Activated CD4-positive, alpha-beta T cell treated with anti-CD3 and anti-CD28 coated beads, Interleukin-2, Interleukin-6, amounts not matched to agents 100 ng/mL and 50 ng/mL, durations not matched to agents 16 hours and 8 hours (primary cell): ENCODE measurements at places on chromosomes 5 and 9.

DNA sequence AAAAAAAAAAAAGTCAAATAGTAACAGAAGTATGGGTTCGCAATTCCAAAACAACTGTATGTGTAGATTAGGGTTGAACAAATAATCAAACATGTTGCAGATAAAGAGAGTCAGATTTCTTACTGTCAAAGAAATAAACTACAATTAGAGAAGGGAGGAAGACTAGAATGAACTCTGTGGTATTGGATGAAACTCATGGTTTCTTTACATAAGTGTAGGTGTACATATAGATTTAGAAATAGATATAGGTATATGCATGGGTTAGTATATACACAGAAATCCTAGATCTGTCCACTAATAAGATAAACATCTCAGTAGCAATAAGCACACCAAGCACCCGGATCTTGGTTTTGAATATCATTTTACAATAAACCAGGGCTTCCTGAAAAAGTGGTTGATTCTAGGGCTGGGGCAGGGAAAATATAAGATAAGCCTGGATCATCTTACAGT, 21.3 kb downstream of the DTWD2 start:
- no peak for DNase-seq

DNA sequence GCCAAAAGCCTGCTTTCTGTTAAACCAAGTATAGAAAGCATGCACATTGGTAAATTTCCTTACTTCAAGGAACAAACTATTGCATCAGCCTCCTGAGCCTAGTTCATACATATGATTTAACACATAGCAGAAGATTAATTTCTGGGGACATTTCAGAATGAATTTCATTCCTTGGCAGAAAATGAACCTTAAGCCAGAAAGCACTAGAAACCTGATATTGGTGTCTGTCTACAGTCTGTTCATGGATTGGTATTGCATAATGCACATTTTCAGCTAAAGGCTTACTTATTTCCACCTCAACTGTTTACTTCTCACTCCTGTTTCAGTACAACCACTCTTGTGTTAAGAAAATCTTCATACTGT, 1471.8 kb upstream of the NUDT12 start:
- no peak for DNase-seq

- no peak for DNase-seq
These were observed 112.4 kb upstream of the RAI14 start for GRCh38 chr5:34543687-34544086.

- DNase-seq, result no peak
These were observed 2.3 kb downstream of the SLC22A4 start for GRCh38 chr5:132296412-132297016.

GRCh38 chr5:74143721-74144330, 496.7 kb downstream of the ENC1 start:
- no peak for DNase-seq

DNA sequence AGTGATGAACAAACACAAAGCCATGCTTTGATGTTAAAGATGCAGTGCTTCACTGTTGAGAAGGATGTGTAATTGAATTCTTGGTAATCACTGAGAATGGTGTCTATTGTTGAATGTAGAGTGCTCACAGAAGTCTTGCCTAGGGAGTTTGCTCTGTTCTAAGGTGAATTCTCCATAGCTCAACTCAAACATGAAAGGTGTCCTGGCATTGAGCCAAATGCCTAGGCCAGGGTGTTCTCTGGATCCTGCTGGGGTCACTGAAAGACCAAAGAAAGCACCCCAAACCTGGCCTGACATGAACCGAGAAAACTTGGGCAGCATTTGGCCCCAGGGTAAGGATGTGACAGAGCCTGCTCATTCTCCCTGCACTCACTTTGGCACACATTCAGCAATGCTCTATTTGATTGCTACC, 217.3 kb downstream of the ARL15 start:
- no peak for DNase-seq

GRCh38 chr5:2029206-2029605, 146.5 kb upstream of the IRX4 start:
- no peak for DNase-seq

DNA sequence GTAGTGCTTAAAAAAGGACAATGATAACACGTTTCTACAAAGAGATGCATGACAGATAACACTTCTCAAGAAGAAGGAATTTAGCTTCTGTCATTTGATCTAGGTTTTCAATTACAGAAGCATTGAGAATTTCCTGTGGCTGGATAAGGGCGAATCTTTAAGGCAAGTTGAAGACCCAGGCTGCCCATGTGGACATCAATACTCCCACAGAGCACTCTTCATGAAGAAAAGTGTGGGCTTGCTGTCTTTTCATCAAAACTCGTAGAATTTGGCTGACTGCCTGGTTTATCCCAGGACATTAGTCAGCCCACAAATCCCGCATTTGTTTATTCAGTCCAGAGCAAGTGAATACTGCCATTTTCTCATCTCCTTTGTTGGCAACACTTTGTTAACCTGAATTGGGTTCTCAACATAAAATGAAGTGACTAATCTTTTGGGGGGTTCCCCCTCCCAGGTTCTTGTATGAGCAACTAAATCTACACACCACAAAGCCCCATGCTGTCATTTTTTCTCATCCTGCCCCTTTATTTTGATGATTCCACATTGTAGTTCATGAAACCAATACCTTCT, 43.4 kb upstream of the CDKN2B start:
- peak; percentile 60 for DNase-seq
